ENCODE measurements at places on chromosomes 6 and 20.

- DNase-seq = no peak
These were observed 18.6 kb downstream of the CMTR1 start for GRCh38 chr6:37451441-37452193.

- no peak for DNase-seq
These were observed 470.2 kb downstream of the ADGRB3 start for GRCh38 chr6:69105288-69105687.

GRCh38 chr20:40650707-40651106 is 38.3 kb downstream of the MAFB start:
- no peak for DNase-seq

DNA sequence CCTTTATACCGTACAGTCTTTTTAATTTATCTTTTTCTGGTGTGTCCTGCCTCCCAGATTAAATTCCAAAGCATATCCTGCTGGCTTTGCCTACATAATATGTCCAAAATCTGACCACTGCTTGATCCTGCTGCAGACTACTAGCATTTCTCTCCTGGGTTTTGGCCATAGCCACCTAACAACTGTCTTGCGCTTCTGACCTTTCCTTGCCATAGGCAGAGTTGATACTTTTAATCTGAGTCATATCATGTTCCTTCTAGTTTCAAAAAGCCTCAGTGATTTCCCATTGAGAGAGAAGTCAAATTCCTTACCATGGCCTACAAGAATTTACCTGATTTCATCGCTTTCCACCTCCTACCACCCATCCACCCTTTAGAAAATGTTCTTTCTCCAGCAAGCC is 104.8 kb downstream of the BCKDHB start:
- no peak for DNase-seq

- DNase-seq = no peak
These were observed 554.2 kb downstream of the CDH26 start for GRCh38 chr20:60512443-60512842.

DNA sequence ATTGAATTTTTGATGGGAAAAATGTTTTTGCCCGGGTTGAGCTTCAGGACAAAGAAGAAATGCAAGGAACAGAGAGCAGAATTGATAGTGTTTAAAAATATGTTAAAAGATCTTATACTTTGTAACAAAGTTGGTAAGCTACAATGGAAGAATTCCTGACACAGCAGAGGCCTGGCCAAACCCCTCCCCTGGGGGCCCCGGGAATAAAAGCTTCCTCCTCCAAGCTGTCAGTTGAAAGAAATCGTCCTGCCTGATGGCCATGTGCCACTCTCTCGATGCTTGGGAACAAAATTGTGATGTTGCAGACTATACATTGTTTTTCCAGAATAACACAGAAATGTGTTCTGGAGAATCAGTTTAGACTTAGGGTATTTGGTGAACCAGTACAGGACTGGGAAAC is 14.2 kb upstream of the TOX2 start:
- no peak for DNase-seq

- DNase-seq = no peak
These were observed 83.2 kb downstream of the SHLD1 start for GRCh38 chr20:5833309-5833941.

- DNase-seq = no peak
These were observed 355.4 kb downstream of the CD83 start for GRCh38 chr6:14472986-14473337.

- DNase-seq = peak; percentile 13
These were observed 96.1 kb downstream of the LAMA2 start for GRCh38 chr6:128979071-128979470.

DNA sequence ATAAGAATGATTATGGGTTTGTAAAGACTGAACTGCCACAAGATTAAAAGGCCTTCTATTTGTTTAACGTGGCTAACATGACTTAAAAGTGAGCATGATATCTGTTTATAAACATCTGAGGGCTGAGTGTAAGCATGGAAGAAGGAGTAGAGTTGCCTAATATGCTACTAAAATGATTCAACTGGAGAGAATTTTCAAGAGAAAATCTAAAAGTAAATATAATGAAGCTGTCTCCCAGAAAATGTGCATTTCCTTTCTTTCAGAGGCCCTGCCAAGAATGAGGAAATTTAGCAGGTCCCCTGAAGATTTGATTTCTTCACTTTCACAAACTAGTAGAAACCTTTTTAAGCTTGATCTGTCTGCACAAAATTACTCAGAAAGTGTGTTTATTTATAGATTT is 4.2 kb upstream of the EYA4 start:
- DNase-seq = peak; percentile 40

All from fibroblast of the conjunctiva (primary cell).